ENCODE measurements at places on chromosomes 4 and X.

- DNase-seq, result no peak
Measured at GRCh38 chr4:52566136-52567031, 92.7 kb downstream of the USP46 start.

GRCh38 chr4:7007142-7007907 is 35.8 kb upstream of the TADA2B start:
- peak; percentile 55 for DNase-seq

DNA sequence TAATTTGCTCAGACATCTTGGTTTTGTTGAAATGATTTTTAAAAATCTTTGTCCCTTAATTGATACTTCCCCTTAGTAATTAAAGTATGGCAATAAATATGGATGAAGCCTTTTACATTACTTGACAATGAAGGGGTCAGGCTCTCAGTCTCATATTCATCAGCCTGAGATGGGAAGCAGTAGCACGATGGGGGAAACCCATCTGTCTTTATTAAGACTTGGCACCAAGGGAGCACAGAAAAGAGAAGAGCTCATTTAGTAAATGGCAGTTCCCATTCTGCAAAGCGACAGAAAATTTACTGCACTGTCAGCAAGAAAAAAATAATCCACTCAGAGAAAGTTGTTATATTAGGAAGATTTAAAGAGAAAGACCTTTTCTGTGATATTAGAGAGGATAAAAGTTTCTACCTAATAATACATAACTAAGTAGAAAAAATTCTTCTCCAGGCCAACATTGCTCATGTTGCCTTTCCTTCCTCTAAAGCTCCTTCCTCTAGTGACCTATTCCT is 7.9 kb upstream of the SERTM2 start:
- DNase-seq, result no peak

DNA sequence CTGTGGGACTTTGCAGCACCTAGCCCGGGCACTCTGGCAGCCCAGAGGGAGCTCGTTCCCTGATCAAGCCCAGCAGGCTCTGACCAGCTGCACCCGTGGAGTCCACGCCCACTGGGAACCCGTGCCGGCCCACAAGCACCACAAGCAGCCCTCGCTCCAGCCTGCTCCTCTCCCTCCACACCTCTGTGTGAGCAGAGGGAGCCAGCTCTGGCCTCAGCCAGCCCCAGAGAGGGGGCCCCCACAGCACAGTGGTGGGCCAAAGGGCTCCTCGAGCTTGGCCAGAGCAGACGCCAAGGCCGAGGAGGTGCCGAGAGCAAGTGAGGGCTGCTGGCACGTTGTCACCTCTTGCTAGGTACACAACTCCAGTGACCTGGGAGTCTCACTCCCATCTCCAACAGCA is 5.1 kb upstream of the UGT2A1 start:
- no peak for DNase-seq

DNA sequence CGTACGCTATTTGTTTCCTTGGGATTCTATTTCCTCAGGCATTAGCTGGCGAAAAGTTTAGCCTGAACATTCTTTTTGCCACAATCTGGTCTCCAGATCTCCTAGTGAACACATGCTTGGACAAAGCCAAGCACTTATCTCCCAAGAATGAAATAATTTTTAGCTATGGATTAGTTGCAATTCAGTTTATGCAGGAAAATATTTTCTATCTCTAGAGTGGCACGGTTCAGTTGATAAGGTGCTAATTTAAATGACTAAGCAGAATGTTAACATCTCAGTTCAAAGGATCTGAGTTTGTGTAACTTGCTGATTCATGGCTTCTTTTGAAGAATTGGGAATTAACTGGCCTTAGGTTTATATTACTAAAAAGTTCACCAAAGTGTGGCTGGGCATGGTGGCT is 58.1 kb upstream of the JADE1 start:
- no peak for DNase-seq

- DNase-seq, result no peak
Measured at GRCh38 chrX:16155581-16156096, 11.6 kb upstream of the MAGEB17 start.

GRCh38 chrX:7953446-7953845 is 26.2 kb upstream of the PNPLA4 start:
- DNase-seq, result no peak

DNA sequence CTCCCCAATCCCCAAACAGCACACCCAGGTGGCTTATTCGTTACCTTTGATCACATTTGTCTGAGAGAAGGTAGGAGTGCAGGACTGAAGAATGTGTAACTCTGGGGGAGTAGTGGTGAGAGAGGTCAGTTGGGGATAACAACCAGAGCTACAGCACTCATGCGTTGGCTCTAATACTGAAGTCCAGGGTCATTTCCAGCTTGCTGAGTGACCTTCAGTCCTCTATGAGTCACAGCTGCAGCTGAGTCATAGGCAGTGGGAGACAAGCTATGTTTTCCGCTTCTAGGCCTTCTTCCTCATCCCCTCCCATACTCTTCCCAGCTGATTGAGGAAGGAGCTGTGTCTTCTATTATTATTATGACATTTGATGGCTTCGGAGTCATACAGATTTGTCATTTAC is 31.6 kb upstream of the CT47C1 start:
- no peak for DNase-seq

- DNase-seq, result no peak
Measured at GRCh38 chrX:68375803-68376202, 57.5 kb downstream of the OPHN1 start.

- DNase-seq, result no peak
Measured at GRCh38 chr4:148503681-148504080, 61.5 kb upstream of the NR3C2 start.

GRCh38 chr4:20219521-20219920 is 32.2 kb upstream of the SLIT2 start:
- DNase-seq, result no peak

GRCh38 chr4:42397635-42398170 is 415 bp downstream of the SHISA3 start:
- peak; percentile 39 for DNase-seq

- no peak for DNase-seq
Measured at GRCh38 chrX:120504569-120504968, 35.5 kb upstream of the LAMP2 start.

- no peak for DNase-seq
Measured at GRCh38 chr4:180280726-180281297, 1962.4 kb upstream of the TENM3 start.

- DNase-seq, result no peak
Measured at GRCh38 chrX:111180750-111181240, 84.8 kb downstream of the PAK3 start.

DNA sequence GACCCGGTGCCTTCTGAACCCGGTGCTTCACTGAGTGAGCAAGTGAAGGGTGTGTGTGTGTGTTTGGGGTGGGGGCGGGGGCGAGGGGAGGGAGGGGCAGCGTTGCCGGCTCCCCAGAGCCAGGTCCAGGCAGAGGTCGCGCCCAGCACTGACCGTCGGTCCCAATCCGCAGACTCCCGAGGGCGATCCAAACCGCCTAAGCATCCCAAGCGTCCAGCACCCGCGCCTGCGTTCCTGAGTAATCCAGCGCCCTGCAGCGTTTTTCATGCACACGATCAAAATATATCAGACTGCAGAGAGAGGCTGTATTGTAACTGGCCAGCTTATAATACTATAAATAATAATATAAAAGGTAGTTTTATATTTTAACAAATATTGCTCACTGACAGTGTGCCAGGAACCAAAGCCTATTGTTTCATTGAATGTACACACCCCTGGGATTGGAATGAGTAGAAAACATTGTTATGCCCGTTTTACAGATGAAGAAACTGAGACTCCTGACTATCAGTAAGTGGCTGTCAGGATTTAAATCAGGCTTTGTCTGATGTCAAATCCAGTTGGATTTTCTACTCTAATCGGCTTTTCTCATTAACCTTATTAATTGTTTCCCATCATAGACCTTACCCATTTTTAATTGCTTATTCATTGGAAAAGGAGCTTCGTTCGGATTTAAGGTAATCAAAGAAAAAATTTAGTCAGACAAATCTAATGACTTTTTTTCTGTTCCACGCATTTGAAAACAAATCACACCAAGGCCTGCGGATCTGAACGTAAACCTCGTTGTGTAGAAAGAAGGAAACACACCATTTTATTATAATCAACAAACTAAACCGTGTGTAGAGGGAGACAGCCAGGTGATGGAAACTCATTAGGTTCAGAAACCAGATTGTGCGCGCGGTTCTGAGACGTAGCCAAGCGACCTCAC is 4.0 kb upstream of the NKX3-2 start:
- no peak for DNase-seq

DNA sequence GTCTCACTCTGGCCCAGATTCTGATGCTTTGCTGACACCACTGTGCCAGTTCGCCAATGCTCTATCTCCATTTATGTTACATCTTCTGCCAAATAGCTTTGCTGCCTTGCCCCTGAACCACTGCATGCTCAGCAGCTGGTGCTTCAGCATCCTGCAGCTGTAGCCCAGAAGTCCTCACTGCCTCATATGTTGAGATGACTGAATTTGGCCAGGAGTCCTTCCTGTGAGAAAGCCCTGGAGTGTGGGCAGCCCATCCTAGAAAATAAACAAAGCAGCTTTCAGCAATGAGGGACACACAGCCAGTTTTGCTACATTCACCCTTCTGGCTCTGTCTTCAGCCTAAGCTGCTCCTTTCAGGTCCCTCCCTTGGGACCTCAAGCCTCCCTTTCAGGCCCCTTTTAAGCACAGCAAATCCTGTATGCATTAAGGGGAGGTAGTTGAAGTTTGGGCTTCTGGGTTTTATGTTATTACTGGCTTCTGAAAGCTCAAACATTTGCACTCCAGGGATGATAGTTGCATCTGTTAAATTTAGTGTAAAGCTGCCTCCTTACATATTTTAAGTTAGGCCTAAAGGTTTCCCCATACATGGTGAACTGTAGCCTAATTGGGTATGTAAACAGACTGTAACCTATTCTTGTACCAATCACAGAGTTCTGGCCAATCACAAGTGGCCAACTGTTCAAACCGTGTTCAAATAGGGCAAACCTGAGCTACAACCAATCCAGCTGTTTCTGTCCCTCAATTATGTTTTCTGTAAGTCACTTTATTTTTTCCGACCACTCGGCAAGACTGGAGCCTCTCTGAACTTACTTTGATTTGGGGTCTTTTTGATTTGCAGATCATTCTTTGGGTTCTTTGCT is 2.1 kb upstream of the TMEM165 start:
- DNase-seq, result no peak

DNA sequence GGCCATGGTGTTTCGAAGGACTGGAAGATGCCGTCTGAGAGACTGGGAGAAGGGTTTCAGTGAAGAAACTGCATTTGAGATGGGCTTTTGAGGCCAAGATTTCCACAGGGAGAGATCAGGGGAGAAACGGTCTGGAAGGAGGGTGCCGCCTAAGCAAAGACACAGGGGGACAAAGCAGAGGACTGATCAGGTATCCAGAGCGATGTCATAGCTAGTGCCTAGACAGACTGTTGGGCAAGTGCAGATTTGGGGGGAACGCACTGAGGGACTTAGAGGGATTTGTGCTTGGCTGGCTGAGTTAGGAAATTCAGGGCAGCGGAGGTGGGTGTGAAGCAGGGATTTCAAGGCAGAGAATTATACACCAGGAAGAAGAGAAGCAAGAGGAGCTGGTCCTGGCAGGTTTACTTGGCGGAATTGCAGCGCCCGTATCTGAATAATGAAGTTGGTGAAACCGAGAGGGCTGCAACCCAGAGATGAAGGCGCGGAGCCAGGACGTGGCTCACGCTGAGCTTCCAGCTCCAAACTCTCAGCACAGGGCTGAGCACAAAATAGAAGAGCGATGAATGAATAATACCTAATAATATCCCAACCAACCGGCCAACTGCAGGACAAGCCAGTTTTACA is 106.9 kb downstream of the MAML3 start:
- peak; percentile 39 for DNase-seq

- DNase-seq, result no peak
Measured at GRCh38 chrX:3076416-3076991, 35.2 kb downstream of the ARSF start.

- DNase-seq, result no peak
Measured at GRCh38 chrX:16771483-16772398, 14.5 kb upstream of the TXLNG start.

DNA sequence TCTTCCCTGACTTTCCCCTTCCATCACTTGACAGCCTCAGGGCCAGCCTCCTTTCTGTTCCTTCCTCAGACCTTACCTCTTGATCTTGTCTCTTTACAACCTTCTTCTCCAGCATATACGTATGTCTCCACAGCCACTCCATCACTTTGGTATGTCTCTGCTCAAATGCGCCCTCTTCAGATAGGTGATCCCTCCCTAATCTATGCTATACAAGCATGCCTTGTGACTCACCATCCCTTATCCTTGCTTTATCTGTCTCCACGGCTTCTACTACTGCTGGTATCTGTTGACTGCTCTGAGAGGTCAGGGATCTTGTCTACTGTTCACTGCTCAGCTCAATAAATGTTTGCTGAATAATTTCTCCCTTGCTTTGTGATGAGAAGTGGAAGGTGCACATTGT is 9.0 kb downstream of the ARAP2 start:
- no peak for DNase-seq

- no peak for DNase-seq
Measured at GRCh38 chr4:121375262-121375661, 5.6 kb downstream of the QRFPR start.

DNA sequence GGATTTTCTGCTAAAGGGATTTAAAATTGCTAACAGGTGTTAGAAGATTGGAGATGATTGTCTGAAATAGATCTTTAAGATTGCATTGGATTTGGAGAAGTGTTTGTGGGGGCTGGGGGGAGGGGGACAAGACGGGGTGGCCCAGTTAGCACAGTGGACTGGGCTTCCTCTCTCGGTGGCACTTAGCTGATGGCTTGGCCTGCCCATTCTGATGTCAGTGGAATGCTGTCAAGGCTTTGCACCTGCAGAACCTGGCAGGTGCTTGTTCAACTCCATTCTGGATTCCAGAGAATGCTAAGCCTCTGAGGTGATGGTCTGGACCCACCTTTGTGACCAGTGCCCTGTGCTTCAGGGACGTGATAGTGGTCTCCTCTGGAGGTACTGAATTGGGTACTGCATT is 43.7 kb downstream of the ADD1 start:
- peak; percentile 72 for DNase-seq

DNA sequence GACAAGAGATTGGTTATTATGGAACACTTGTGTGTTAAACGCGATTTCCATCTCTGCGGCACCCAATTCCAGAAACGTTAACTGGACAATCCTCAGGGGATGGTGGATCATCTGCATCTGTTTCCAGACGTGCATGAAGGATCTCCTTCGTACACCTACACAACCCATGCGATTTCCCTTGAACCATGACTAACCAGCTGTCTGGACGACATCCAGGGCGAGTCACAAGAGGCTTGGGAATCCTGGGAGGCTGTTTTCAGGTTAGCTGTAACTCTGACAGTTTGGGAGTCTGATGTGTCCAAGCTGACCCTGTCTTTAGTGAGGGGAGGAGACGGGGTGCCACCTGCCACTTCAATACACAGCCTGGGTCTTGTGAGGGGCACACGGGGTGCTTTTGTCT is 84.5 kb downstream of the GATB start:
- DNase-seq, result no peak

- DNase-seq, result no peak
Measured at GRCh38 chrX:53362449-53362848, 60.0 kb downstream of the SMC1A start.

DNA sequence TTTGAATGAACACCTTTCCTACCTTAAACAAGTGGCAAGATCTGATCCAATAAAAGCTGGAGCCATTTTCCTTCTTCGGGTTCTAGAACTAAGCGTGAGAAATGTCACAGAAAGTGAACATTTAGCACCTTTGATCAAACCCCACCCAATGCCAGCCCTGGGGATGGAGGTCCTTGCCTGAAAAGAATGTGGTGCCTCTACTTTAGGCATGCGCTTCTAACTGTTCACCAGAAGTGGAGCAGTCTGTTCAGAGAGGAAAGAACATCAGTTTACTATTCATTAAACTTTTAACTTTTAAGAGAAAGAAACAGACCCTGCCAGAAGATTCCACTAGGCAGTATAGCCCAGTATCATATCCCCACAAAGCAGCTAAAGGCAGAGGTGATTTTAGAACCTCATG is 75.9 kb downstream of the INTS12 start:
- no peak for DNase-seq

- no peak for DNase-seq
Measured at GRCh38 chr4:74499986-74500781, 55.2 kb downstream of the AREG start.

Data from WERI-Rb-1 (cell line).